Activated B cell treated with CpG ODN at 0.5 μM for 24 hours (primary cell): ENCODE measurements at places on chromosomes 13 and 19.

DNA sequence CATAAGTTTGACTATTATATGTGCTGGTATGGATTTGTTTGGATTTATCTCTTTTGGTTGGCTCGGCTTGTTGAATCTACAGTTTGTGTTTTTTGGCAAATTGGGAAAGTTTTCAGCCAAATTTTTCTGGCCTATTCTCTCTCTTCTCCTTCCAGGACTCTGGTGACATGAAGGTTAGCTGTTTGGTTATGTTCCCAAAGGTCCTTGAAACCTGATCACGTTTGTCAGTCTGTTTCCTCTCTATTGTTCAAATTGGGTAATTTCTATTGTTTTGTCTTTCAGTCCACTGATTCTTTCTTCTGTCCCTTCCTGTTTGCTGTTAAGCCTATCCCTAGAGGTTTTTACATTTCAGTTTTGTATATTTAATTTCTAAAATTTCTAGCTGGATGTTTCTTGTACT, 81.5 kb upstream of the SHISA2 start:
- DNase-seq: no peak

- DNase-seq: no peak
Measured at GRCh38 chr13:29845440-29846056, 4.9 kb downstream of the UBL3 start.

DNA sequence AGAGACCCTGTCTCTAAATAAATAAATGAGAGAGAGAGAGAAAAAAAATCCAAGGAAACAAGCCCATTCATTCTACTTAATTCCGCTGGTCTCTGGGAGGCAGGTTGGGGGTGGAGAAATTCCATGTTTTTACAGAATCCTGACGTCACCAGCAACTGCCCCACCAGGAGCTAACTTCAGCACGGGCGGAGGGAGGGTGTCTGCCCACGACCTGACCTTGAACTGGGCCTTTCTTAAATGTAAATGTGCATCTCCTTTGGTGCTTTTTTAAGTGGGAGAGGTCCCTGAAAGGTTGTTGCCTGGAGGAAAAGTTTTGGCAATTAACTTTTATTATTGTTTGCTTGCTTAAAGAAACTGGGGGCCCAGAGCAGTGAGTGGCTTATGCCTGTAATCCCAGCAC, 15.5 kb downstream of the KLF2 start:
- no peak for DNase-seq

- DNase-seq: no peak
Measured at GRCh38 chr19:34131100-34131499, 41.2 kb upstream of the LSM14A start.

DNA sequence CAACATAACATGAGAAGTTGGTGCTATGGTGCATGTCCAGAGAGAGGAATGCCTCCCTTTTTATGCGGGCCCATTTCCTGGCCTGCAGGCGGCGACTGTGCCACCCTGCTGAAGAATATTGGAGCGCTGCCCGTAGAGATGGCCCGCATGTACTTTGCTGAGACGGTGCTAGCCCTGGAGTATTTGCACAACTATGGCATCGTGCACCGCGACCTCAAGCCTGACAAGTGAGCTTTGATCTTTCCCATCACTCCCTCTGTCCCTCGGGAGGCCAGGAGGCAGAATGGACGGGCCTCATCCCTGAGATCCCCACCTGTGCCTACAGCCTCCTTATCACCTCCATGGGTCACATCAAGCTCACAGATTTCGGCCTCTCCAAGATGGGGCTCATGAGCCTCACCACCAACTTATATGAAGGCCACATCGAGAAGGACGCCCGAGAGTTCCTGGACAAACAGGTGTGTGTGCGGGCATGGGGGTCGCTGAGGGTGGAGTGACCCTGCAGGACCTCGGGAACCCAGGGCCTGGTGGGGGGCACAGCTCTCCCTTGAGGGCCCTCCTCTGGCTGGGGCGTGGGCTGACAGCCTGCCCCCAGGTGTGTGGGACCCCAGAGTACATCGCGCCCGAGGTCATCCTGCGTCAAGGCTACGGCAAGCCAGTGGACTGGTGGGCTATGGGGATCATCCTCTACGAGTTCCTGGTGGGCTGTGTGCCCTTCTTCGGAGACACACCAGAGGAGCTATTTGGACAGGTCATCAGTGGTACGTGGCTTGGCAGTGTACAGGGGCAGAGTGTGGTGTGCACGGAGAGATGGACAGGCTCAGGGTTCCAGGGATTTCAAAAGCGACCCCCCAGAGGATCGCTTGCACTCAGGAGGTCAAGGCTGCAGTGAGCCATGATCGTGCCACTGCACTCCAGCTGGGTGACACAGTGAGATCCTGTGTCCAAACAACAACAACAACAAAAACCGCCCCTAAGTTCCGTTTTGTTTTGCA, 16.2 kb downstream of the DNASE2 start:
- no peak for DNase-seq

GRCh38 chr19:12696366-12697335, at the start of gene FBXW9:
FBXW9 (minus strand) TSS chr19:12696631; CDS start chr19:12696581, 50 bp downstream.
- DNase-seq: peak; percentile 98

DNA sequence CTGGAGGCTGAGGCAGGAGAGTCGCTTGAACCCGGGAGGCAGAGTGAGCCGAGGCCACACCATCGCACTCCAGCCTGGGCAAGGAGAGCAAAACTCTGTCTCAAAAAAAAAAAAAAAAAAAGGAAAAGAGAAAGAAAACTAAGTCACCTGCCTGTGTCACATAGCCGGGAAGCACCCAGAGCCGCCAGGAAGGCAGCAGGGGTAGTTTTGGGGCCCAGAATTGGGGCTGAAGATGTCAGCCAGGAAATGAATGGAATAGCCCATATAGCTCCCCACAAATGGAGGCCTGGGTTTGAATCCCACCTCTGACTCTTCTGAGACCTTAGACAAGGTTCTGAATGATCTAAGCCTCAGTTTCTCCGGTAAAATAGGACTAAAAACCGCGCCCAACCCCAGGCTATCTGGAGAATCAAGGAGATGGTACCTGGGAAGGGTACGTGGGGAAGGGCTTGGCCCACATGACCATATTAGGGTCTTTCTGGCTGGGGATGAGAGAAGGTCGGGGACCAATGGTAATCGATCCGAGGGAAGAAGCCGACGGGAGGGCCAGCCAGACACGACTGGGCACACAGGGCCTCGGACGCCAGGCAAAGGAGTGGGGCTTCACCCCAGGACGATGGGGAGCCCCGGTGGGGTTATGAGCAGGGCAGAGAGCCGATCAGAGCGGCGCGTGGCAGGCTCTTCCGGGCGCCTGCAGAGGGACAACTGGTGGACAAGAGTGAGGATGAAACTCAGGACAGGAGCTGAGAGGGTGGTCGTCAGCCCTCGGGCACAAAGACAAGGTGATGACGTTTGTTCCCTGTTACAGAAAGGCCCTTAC, 14.4 kb downstream of the CCDC124 start:
- DNase-seq: no peak

GRCh38 chr13:51976423-51976822, 34.8 kb downstream of the ATP7B start:
- DNase-seq: no peak

- no peak for DNase-seq
Measured at GRCh38 chr19:28700176-28700575, 512.8 kb downstream of the UQCRFS1 start.

- no peak for DNase-seq
Measured at GRCh38 chr13:79190932-79191331, 215.1 kb downstream of the RBM26 start.

- DNase-seq: no peak
Measured at GRCh38 chr13:72823081-72823480, 41.1 kb downstream of the PIBF1 start.

GRCh38 chr19:49165111-49165750, 7.6 kb downstream of the TRPM4 start:
- DNase-seq: no peak

DNA sequence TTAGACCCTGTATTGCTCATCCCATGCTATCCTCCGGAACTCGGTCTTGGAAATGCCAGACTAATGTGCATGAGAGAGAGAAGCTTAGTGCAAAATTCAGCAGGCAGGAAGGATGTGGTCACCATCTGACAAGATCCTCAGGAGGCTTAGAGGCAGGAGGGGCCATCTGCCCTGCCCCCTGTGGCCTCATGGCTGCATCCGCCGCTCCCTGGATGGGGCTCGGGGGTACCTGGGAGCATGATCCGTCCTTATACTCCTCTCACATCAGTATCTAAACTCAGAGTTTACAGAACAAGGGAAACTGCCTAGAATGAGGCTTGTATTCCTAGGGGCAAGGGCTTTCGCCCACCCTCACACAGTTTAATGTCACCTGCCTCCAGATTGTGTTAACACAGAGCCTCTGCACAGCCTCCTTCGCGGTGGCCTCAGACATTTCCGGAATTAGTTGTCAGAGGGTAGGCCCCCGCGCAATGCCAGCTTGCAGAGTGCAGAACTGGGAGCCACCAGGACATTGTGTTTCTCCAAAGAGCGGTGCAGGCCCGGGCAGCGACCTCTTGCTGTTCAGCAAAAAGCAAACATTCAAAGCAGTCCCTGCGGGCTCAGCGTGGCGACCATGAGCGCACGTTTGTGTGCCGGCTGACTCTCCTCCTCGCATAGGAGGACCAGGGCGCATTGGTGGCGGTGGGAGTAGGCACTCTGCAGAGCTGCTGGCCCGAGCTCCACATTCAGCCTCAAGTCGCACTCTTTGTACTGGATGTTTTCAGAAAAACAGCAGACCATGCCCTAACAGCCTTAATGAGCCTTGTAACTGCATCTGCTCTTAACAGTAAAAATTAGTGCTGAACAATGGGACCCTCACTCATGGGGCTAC, 39.1 kb downstream of the GPR12 start:
- DNase-seq: no peak

GRCh38 chr19:47157431-47158321, 27.0 kb downstream of the SAE1 start:
- no peak for DNase-seq

- DNase-seq: no peak
Measured at GRCh38 chr13:80921971-80922370, 581.0 kb upstream of the SPRY2 start.

DNA sequence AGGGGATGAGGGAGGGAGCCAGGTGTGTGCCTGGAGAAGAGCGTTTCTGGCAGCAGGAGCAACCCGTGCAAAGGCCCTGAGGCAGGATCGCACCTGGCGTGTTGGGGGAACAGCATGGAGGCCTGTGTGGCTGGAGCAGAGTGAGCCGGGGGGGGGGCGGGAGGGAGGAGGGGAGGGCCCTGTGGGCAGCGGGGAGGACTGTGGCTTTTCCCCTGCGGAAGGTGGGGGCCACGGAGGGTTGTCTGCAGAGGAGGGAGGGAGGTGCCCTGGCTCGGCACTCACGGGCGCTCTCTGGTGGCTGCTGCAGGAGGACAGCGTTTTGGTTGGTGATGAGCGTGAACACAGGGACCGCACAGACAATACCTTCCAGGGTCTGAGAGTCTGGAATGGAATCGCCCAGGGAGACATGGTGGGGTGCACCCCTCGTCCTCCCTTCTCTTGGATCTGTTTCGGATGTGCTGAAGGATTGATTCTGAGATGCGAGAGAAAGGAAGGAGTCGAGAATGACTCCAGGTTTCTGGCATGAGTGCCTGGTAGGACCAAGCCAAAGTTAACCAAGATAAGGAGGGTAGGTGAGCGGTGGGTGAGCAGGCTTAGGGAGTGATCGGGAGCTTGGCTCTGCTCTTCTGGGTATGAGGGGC, 6.5 kb downstream of the RAB11B start:
- peak; percentile 46 for DNase-seq

DNA sequence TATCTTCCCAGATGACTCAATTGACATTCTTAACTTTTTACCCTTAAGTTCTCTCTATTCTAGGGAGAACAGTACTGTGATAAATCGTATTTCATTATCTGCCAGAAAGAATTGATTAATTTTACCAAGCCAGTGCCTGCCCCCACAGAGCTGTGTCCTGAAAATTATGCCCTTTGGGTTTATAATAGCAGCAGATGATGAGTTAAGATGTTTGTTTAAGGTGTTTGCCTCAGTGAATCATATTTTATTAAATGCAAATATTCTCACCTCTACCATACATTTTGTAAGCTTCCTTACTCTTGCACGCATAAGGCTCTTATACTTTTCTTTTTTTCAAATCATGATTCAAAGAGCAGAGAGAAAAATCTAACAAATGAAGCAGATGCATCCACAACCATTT, 318.6 kb downstream of the DCT start:
- no peak for DNase-seq

DNA sequence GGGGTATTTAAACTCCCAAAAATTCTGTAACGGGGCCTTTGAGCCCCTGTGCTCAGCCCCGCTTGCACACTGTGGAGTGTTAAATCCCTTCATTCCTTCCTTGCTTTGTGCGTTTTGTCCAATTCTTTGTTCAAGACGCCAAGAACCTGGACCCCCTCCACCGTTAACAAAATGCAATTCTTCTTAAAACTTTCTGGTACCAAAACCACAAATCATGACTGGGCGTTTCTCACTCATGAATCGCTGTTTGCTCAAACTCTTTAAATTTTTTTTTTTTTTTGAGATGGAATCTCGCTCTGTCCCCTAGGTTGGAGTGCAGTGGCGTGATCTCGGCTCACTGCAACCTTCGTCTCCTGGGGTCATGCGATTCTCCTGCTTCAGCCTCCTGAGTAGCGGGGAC, 881 bp downstream of the ZNF20 start:
- DNase-seq: no peak

GRCh38 chr13:26111797-26112196, 60.0 kb upstream of the SHISA2 start:
- DNase-seq: no peak

GRCh38 chr13:93249364-93250306, 23.0 kb downstream of the GPC6 start:
- DNase-seq: no peak

GRCh38 chr13:36362251-36362650, 16.1 kb upstream of the SPART start:
- DNase-seq: no peak

- DNase-seq: no peak
Measured at GRCh38 chr13:25796474-25796873, 255.3 kb downstream of the SHISA2 start.

DNA sequence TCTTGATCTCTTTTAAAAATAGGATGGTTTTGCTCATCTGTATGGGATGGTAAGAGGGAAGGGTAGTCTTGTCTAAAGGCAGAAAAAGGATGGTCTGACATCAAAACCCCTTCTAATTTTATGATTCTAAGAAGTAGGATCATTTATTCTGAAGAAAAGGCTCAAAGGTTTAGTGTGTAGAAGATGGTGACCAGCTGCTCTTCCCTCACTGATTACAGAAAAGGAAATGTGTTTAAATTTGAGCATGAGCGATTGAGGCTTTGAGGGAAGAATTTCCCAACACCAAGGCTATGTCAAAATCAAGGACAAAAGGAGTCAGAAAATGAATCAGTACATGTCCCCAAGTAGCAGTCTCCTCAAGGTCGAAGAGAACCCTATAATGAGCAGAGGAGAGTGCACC, 909.8 kb downstream of the EFNB2 start:
- DNase-seq: no peak

- DNase-seq: no peak
Measured at GRCh38 chr13:101811881-101812280, 359.4 kb downstream of the ITGBL1 start.

- DNase-seq: no peak
Measured at GRCh38 chr19:10863107-10863717, 8.1 kb upstream of the CARM1 start.
